Activated CD8-positive, alpha-beta memory T cell treated with anti-CD3 and anti-CD28 coated beads for 4 hours (primary cell): ENCODE measurements at places on chromosomes 16 and 17.

DNA sequence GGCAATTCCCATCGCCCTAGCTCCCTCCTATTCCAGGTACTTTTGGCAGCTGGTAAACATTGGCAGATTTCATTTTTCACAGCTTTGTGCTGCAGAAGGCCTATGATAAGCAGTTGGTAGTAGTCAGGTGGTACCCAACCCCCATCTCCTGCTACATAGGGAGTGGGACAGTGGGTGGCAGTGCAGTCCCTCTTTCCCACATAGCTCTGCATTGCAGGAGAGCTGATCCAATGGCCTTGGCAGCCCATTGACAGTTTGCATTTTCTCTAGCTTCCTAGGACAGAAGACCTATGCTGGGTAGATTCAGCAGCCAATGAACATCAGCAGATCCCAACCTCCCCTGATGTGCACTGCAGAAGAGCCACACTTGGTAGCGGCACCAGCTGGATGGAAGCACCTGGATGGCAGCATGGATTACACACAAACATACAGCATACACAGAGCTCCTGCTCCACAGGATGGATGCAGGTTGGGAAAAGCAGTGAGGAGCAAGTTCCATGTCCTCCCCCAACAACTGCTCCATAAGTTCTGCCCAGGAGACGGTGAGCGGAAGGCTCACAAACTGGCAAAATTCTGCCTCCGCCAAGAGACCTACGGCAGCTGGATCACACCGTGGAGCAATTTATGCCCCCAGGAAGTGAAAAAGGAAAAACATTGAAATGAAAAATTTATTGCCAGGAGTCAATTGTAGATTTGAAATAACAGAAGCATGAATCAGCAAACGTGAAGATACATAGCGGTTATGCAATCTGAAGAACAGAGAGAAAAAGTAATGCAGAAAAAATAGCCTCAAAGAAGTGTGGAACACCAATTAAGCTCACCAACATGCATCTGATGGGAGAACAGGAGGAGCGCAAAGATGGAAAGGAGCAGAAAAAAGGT is 95.7 kb downstream of the CACNG1 start:
- DNase-seq = no peak

DNA sequence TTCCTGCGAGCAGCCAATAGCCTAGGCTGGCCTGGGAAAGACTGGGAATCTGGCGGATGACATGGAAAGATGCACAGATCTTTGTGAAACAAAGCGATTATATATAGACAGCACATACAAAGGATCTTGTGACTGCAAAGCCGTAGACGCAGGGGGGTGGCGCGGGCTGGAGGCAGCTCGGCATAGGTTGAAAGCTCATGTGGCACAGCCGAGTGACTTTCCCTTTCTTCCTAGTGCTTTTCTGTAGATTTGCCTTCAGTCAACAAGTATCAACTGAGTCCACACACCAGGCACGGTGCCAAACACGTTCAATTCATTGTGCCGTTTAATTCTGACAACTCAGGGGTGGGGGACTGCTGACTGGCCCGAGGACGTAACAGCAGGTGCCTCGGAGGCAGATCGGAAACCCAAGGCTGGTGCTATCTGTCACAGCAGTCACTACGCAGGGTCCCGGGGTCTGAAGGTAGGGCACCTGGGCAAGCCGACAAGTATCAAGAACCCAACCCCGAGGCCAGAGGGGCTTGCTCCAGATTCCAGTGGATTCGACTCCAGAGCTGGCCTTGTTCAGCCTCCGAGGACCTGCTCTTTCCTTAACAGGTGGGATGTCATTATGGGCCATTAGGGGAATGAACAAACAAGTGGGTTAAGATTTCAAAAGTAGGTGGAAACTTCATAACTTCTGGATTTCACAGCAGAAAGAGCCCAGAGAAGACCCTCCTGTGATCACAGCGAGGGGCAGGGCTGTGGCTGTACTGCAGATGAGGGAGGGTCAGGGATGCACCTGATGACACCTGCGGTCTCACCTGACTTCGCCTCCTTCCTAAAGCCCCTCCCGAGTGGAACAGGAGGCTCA is 5.9 kb downstream of the PAM16 start:
- no peak for DNase-seq

- DNase-seq = peak; percentile 64
Measured at GRCh38 chr17:10114931-10115535, 83.4 kb downstream of the GAS7 start.

DNA sequence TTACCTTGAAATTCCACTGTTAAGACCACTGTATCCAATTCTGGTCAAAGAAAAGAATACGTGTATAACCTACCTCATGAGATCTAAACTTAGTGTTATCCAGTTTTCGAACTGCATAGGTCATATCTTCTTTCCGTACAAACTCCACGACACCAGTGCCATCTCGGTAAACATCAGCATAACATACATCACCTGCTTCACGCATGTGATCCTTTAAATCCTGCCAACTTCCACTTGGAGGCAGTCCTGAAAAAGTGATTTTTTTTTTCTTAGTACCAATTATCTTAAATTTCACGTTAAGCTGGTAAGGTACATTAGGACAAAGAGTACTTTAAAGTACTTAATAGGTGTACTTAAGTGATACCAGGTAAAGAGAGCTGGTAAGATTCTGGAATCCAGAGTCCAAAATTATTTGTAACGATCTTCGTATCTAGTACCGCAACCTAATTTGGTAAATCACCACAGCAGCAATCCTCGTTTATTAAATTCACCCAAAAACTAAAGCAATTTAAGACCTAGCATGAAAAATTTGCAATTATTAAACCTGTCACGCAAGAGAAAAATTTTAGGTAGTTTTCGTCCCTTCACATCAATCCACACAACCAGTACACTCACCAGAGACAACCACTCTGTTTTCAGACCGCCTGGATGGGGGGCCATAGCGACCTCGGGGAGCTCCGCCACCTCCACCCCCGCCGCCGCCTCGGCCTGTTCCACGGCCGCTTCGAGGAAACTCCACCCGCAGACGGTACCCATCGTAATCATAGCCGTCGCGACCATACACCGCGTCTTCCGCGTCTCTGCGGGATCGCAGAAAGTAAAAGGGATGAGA is 1.1 kb downstream of the SRSF1 start:
- DNase-seq = peak; percentile 40
